ENCODE measurements at places on chromosomes 13 and 19.

GRCh38 chr19:11418549-11419506, at the start of gene RGL3:
Gene RGL3, minus strand, starts transcription at chr19:11419314. Its CDS starts 36 bp downstream, at chr19:11419278.
- DNase-seq, result no peak

DNA sequence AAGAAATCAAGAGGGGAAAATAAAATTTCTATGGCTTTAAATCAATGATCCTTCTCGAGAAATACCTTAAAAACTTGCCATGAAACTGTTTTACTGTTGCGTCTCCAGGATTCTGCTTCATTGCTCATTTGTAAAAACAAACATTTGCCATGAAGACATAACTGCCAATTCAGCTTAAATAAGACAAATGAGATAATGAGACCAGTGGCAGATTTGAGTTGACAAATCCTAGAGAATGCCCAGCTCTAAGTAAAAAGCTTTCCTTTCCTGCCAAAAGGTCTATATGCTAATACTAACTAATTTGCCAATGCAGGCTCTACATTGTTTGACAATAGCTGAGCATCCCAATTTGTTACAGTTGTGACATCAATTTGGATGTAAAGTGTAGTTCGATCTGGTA, 400.5 kb upstream of the PCDH9 start:
- DNase-seq, result no peak

GRCh38 chr13:57582032-57582431, 49.5 kb upstream of the PCDH17 start:
- no peak for DNase-seq

DNA sequence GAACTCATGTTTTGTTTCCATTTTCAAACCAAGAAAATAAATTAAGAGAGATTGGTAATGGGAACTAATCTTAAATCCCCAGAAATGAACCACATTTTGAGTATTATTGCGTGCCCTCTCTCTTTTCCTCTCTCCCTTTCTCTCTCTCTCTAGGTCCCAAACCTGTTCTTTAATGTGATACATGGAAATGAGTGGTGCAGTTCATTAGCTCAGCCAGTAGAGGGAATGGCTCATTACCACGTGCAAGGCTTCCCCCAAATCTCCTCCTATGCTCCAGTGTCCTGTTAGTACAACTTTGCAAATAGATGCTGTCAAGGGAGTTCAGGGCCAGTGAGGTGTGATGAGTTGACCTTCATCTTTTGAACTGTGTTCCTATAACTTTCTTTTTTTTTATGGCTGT, 178.4 kb downstream of the FGF9 start:
- DNase-seq, result no peak

GRCh38 chr13:107545946-107546502, 669.3 kb downstream of the LIG4 start:
- no peak for DNase-seq

- DNase-seq, result no peak
Observed at GRCh38 chr13:29081036-29081435, 260.9 kb downstream of the MTUS2 start.

DNA sequence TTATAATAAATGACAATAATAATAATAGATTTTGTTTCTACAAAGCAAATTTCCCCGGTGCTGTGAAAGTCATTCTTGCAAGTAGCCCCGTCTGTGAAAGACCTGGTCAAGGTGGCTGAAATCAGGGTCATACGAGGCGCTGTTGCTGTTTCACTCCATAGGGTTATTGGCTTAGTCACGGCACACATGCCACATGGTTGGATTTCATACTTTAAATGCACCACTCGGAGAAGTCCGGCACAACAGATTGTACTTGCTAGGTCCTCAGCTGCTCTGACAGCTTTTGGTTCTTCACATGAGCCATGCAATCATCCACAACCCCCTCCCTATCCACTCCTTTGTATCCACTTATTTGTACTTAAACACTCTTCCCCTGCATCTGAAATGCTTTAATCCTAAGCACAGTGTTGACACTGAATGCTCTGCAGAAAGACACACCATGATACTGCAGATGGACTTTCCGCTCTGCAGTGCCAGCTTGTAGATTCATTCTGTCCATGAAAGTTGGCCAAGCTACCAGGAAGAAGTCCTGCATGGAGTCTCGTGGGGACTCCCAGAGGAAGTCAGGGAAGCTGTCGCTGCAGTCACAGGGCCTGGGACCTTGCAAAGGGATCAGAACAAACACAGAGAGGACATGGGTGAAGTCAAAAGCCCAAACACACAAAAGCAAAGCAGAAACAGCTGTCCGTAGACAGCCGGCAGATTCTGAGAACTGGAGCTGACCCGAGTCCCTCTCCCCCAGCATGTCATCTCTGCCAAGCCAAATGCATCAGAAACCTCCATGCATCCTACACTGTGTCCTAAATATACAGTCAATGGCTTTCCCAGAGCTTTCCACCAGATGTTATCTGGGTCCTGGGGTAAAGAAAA, 124.6 kb downstream of the COL4A2 start:
- no peak for DNase-seq

GRCh38 chr13:111966933-111967332, 100.0 kb upstream of the SOX1 start:
- DNase-seq, result no peak

DNA sequence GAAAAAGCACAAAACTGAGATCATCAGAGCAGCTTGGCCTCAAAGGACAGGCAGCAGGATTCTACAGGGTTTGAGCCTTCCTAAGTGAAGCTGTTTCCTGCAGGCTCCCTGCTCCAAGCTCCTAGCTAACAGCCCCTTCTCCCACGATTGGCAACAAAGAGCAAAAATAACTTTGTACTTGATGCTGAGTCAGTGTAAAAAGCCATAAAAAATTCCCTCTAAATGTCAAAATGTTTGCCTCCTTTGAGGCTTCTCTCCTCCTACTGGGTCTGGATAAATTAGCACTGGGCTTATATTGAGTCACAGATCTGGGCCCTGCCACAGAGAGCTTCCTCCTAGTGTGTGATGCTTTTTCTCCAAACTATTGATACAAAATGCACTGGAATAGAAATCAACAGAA, 153.3 kb downstream of the TNFRSF19 start:
- DNase-seq, result no peak

- DNase-seq, result peak; percentile 53
Observed at GRCh38 chr19:14563989-14564651, 7.7 kb downstream of the NDUFB7 start.

- DNase-seq, result no peak
Observed at GRCh38 chr19:49570997-49571676, 9.2 kb downstream of the NOSIP start.

GRCh38 chr13:32660227-32660626, 74.0 kb downstream of the PDS5B start:
- no peak for DNase-seq

DNA sequence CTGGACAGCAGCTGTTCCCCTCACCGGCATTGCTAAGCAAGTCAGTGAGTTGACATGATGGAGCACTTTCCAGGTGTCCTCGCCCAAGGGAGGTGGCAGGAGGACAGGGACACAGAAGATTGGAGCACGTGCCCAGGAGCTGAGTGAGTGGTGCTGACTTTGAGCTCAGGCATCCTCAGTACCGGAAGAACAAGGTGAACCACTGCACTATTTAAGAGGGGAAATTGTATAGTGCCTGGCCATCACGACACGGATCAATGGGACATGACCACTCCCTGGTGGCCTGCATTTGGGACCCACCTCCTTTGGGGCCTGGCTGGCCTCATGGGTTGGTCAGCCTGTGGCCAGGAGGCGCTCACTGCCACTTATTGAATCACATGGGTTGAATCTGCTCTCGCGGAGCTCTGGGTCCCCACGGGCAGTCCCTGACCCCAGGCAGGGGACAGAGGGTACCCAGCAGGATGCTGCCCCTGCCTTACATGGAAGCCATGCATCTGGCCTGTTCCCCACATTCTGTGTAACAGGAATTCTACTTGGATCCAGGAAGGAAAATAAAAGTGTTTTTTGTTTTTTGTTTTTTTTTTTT, 206.9 kb upstream of the ZNF536 start:
- DNase-seq, result no peak

DNA sequence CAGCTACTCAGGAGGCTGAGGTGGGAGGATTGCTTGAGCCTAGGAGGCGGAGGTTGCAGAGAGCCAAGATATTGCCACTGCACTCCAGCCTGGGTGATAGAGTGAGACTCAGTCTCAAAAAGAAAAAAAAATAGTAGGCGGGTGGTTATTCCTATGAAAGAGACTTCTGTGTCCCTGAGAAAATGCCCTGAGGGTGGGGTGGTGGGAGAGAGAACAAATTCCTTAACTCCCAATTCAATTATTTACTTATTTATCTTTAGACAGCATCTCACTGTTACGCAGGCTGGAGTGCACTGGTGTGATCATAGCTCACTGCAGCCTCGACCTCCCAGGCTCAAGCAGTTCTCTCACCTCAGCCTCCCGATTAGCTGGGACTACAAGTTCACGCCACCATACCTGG, 10.3 kb upstream of the EEF2 start:
- no peak for DNase-seq

GRCh38 chr13:31878495-31878894, 139.2 kb downstream of the RXFP2 start:
- DNase-seq, result no peak

GRCh38 chr13:49840675-49841074, 48.2 kb upstream of the KPNA3 start:
- no peak for DNase-seq

- DNase-seq, result no peak
Observed at GRCh38 chr19:11423164-11423790, 4.2 kb upstream of the RGL3 start.

DNA sequence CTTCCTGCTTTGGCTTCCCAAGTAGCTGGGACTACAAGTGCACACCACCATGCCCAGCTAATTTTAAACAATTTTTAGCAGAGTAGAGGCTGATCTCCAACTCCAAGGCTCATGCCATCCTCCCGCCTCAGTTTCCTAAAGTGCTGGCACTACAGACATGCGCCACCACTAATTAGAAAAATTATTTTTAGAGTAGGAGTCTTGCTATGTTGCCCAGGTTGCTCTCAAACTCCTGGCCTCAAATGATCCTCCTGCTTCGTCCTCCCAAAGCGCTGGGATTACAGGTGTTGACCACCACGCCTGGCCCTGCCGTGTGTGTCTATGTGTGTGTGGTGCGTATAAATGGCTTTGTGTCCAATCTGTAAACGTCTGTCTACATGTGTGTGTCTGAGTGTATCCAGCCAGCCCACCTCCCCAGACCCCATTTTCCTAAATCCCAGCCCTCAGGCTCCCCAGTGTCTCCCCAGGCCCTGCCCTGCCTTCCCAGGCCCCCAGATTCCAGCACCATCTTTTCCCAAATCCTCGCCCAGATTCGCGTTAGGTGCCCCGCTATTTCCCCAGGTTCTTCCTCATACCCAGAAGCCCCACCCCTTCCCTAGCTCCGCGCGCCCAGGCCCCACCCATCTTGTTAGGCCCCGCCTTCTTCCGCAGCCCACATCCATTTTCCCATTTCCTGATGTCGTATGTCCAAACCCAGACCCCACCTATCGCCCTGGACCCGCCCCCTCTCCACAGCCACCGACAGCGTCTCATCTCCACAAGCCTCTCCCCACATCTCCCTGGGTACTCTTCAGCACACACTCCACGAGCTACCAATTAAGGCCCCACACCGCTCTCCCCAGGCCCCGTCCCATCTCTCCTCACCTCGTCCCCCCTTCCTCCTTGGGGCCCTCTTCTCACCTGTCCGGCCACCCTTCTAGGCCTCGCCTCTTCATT, 24.9 kb downstream of the SLC8A2 start:
- DNase-seq, result no peak

DNA sequence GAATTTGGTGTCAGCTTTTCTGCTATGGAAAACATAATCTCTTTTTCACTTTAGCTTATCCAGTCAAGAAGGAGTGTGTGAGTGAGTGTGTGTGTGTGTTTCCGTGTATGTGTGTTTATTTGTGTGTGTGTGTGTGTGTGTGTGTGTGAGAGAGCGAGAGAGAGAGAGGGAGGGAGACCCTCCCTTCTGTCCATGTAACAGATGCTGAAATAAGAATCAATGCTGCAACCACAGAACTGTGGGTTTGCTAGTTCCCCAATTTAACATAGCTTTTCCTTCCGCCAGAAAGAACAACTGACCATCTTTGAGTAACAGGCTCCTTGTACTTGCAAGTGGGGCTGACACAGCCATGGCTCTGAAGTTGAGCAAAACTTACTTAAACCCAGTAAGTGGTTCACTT, 5.2 kb downstream of the LCP1 start:
- DNase-seq, result no peak

GRCh38 chr13:113856716-113857065, 7.2 kb downstream of the GAS6 start:
- DNase-seq, result no peak

- no peak for DNase-seq
Observed at GRCh38 chr13:106597186-106597585, 29.2 kb upstream of the ARGLU1 start.

DNA sequence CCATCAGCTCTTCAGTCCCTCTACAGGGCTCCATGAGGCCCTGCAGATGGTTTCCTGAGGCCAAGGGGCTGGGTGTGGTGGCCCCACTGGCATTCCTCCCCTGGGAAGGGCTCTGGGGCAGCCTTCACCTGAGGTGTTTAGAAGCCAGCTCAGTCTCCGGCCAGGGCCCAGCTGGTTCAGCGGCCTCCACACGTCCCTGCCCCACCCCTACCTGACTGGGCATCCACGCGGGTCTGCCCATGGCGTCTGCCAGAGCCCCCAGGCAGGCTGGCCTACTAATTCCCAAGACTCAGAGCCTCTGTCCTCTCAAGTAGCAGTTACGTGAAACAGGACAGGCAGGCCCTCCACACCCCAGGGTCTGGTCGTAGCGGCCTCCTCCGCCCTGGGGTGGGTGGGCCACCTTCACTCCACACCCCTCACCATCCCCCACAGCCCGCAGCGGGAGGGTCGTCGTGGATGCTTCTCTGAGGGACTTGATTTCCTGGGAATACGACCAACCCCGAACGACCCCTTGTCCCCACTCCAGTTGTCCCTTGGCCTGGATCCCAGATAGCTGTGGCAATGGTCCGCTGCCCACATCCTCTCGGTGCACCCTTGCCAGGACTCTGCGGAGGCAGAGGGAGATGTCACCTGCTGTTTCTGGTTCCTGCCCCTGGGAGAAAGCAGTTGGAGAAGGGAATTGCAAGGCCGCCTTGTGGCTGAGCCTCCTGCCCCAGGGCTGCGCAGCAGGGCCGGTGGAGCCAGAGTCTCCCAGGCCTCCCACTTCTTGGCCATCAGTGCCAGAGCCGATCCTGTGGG, 24.3 kb downstream of the CAPN12 start:
- DNase-seq, result no peak

DNA sequence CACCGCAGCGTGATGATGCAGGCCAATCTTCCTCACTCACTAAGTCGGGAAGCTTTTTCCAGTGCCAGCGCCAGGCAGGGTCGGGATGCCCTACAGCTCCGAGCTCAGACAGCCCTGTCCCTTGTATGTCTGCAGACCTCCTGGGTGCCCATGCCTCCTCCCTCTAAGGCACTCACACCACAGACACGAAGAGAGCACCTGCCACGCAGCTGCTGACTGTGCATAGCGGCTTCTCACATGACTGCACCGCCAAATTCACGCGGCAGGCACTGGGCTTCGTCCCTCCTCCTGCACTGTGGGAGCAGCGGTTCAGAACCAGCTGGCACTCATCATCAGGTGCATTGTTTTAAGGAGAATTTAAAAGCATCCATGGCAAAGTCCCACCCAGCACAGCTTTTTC, 88.1 kb downstream of the SLC7A1 start:
- DNase-seq, result no peak

- peak; percentile 51 for DNase-seq
Observed at GRCh38 chr13:24053519-24054251, 106.8 kb upstream of the SPATA13 start.
